ENCODE measurements at places on chromosomes 7 and 10.

DNA sequence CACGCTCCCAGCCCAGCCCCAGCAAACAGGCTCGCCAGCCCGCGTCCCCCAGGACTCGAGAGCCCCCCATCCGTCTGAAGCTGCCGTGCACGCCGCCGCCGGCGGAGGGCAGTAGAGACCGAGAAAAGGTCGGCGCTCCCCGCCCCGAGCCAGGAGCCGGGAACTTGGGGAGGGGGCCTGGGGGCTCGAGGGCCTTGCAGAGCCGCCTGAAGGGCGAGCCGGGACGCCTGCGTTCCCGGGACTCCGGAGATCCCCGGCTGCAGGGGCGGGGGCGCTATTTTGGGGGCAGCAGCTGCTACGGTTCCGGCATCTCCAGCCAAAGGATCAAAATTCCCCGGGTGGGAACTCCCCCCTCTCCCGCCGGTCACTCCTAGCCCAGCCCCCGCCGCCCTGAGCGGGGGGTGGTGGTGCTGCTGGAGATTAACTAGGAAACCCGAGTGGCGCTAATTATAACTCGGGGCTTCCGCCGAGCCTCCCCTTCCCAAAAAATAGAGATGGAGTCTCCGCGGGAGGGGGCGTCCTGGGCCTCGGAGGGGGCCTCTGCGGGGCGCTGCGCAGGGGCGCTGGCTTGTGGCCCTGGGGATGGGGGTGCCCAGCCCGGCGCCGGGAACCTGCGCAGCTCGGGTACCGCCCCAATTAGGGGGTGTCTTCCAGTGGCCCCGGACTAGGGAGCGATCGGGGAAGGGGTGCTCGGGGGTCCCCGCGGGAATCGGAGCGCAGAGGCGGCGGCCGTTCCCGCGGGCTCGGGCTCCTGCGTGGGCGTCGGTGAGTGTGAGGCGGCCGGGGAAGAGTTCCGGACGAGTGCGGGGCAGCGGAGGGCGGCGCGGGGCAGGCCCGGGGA is 608 bp downstream of the ACHE start:
- DNase-seq: no peak

GRCh38 chr10:47414752-47415519 is 30.8 kb upstream of the ZNF488 start:
- no peak for DNase-seq

DNA sequence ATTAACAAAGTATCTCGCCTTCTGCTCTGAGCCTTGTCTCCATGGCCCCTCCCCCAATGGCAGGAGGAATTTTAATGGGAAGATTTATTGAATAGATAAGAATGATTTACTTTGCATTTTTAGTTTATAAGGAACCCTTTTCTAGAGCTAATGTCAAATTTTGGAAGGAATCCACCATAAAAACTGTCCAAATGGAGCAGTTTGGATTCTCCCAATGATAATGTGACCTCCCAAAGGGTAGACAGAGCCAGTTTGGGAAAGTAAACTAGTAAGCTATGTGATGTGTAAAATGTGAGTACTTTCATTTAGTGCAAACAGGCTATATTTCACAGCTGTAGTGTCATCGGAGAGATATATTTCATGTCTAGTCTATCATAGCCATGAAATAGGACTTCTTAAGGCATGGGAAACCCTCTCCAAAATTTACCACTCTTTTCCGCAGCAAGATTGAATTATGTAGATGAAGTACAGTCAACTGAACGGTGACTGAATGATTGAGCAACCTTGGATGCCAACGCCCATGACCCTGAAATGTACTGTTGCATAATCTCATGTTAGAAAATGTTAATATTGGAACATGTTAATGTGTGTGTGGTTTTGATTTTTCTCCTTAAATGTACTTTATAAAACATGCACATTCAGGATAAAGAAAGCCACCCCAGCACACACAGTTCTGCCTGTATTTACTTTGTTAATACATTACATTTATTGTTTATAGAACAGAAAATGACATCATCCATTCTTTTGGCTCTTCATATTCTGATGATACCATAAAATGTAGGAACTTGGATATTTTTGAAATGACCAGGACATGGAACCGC is 140.6 kb downstream of the NRP1 start:
- no peak for DNase-seq

DNA sequence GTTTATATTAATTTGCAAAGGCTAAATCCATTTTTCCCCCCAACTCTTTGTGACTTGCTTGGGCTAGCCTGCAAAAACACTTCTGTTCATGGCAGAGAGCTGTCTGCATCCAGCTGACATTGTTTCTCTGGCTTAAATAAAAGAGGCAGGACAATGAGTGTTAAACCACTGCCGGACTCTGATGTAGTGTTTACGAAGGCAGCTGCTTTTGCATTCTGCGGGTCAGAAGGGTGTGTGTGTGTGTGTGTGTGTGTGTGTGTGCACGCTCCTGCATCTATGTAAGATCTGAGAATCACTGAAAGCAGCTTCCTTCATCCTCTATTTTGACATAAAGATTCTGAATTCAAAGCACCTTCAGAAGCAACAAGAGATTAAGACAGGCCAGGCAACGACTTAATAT is 28.3 kb downstream of the NRP1 start:
- no peak for DNase-seq

DNA sequence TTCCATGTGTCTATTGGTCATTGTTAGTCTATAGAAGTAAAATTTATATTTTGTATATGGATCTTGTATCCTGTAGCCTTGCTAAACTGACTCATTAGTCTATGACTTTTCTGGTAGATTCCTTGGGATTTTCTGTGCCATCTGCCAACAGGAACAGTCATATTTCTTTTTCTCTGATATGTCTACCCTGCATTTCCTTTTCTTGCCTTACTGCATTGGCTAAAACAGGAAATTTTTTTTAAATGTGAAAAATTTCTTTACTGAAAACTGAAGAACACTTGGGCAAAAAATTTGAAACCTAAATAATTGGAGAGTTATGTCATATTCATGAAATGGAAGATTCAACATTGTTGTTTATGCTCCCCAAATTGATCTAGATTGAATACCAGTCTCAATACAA is 67.5 kb downstream of the AMZ1 start:
- no peak for DNase-seq

DNA sequence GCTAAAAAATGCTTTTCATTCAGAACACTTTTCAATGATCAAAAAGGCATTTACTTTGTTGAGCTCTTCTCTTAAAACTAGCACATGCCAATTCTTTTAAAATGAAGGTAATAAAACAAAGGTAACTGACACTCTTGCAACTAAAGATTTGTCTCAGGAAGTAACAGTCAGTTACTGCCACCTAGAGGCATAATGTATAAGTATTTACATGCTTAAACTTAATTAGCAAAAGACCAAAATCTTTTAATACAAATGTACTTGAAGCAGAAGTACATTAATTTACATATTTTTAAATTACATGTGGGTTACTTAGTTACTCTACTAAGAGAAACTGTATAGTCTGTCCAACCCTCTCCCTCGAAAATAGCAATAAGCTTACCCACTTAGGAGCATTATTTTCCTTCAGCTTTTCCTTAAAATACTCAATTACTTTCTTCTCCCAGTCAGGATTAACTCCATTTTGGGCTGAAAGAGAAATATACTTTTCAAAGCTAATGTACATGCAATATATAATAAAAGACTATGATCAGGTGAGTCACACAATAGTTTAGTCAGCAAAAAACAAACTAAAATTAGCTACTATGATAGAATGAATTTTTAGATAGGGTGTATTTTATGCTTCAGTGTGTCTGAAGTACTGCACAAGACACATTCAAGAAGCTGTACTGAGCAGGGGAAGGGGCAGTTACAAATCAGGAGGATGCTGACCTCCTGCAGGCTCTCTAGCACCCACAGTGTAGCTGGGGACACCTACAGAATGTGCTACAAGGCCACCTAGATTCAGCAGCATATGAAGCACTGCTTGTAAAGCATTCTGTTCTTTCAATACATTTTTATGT is 13.0 kb downstream of the MCMBP start:
- no peak for DNase-seq

All from right renal pelvis (tissue), 4 donors.